CD4-positive, alpha-beta T cell treated with Interleukin-17A for 1 hour (primary cell): ENCODE measurements at places on chromosomes 11 and 22.

GRCh38 chr11:116104498-116105174, 600.4 kb upstream of the CADM1 start:
- no peak for DNase-seq

DNA sequence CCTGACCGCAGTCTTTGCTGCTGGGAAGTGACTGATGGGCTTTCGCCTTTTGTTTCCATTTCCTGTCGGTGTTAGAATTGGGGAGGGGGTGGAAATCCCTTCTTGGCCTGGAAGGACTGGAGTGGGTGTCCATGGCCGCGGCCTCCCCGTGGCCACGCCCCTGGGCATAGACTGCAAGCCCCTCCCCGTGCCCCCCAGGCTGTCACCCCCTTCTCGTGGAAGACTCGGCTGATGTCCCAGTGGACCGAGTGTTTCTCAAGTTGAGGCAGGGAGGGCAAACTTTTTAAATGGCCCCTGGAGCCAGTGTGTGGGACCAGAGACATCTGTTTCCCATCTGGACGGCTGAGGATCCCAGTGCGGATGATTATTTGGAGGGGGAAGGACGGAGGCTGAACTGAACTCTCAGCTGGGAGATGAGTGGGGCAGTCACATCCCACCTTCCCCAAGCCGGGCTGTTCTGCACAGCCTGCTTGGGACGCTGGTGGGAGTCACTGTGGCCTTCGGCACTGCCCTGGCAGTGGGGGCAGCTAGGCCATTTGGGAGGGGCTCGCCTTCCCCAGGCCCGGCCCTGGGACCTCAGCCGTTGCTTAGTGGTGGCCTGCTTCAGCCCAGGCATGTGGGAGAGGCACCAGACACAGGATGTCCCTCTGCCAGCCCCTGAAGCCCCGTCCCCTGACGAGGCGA, 1.6 kb downstream of the CD81 start:
- DNase-seq = no peak

- no peak for DNase-seq
These were observed 122.6 kb downstream of the APOL5 start for GRCh38 chr22:35840302-35840739.

- no peak for DNase-seq
These were observed 78.5 kb downstream of the TRAF6 start for GRCh38 chr11:36431429-36432092.

DNA sequence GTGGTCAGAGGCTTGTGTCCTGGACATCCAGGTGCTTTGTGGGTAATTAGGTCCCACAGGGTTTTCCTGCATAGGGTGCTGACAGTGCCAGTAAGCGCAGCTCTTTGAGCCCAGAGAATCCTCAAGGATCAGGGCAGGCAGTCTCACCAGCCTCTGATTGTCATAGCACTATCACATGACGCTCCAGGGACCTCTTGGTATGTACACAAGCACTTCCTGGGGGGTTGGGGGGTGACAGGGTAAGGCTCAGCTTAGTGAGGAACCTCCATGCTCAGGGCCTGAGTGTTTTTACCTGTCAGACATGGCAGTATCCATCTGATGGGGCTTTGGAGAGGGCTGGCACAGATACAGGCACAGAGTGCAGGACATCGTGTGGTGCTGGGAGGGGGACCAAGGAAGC, 27.9 kb upstream of the SUSD2 start:
- peak; percentile 55 for DNase-seq

DNA sequence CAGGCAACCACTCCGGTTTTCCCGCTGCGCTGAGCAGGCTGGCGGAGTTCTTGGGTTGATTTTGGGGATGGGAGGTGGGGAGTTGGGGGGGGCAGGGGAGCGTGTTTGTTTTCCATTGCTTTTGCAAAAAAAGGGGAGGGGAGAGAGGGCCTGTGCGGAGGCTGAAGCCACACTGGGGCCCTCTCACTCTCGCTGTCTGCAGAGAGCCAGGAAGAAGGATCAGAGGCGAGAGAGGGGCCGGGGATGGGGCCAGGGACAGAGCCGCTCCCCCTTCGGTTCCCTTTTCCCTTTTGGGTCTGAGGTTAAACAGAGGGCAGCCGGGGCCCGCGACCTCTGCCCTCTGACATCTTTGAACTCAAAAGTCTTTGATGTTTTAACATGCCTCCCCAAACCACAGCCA, 17.4 kb upstream of the H19 start:
- DNase-seq = no peak

DNA sequence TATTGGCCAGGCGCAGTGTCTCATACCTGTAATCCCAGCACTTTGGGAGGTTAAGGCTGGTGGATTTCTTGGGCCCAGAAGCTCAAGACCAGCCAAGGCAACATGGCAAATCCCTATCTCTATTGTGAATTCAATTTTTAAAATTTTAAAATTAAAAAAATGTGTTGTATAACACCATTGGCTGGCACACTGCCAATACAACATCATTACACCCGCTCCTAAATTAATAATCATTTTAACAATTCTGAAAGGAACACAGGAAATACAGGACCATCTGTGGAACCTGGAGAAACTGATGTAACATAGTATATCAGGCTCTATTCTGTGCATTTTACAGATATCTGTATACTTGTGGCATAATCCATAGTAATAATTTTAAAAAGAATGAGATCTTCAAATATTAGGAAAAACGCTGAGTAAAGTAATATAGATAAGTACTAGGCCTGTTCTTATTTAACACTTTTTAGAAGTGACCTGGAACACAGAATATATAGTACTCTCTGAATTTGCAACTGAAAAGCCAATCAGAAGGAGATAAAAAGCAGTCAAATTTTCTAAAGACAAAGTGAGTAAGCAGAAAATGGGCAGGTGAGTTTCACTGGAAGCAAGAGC, 124.3 kb downstream of the APOL5 start:
- DNase-seq = no peak

DNA sequence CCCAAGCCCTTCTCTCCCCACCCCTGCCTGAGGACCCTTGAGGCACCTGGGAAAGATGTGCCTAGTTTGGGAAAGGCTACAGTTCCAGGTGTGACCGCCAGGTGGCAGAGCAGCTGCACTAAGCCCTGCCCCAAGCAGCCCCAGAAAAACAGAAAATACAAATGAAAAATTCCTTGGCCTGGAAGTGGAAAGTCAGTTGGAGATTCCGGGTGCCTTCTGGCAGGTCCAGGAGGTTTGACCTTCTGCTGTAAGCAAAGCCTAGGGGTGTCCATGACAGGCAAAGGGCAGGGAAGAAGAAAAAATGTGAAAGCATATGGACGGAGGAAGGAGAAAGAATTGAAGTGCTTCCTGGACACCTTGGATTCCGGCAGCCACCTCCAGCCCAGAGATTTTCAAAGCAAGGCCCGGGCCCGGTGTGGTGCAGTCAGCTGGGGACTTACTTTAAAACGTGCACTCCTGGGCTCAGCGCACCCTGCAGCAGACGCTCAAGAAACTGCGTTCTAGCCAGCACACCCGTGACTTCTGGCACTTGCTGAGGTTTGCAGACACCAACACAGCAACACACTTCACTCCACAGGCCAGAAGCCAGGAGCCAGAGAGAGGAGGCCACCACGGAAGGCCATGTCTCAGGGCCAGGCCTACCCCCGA, 37.3 kb upstream of the SLC22A12 start:
- peak; percentile 55 for DNase-seq

DNA sequence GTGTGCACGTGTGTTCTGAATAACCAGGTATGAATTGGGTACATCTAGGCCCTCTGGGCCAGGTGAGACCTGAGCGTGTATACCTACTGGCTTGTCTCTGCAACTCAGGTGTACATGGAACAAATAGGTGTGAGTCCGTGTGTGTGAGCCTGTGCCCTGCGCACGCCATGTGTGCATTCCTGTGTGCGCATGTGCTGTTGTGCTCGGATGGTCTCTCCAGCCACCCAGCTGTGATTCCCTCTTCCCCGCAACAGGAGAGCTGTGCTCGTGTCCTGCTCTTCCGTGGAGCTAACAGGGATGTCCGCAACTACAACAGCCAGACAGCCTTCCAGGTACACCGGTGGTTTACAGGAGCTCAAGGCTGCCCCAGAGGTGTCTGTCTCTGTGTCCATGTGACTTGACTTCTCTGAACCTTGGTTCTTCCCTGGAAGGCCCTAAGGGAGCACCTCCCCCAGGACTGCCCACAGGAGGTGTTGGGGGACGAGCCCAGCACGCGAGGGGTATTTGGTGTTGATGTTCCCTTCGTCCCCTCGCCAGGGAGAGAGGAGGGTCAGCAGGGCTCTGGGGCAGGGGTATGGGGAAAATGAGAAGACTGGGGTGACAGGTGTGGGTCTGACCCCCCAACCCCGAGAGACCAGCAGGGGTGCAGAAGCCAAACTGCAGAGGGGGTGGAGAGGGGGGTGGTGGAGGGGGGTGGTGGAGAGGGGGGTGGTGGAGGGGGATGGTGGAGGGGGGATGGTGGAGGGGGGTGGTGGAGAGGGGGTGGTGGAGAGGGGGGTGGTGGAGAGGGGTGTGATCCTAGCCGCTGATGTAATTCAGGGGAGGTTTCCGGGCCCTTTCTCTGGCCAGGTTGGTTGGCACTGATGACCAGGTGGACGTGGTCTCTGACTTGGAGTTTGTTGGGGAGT, 10.7 kb downstream of the SHANK3 start:
- no peak for DNase-seq

GRCh38 chr11:44747316-44747715, 20.6 kb downstream of the TSPAN18 start:
- DNase-seq = no peak

DNA sequence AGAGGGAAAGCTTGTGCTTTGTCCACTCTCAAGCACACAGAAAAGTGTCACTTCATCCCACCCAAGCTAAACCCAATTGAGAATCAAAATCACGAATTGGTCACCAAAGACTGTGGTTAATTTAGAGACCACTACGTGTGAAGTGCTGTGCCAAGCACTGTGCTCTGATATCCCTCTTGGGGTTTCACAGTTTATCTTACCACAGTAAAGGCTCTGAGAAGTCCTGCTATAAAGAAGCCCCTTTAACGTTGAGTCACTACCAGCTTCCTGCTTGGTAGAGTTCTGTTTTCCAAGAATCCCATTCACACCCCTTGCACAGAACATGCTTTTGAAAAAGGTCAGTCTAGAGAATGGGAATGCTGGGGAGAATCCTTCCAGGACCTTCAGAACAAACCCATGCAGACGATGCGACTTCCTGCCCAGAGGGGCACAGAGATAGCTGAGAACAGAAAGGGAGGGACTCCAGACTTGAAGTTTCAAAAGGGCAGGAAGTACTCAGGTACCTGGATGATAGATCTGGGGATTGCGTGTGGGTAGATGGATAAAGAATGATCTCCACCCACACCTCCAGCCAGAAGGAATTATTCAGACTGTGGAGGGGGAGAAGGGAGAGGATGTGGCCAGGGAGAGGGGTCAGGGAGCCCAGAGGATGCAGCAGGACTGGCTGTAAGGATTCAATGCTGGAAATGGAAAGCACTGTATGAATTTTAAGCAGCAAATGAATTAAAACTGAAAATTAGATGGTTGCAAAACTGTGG, 18.1 kb upstream of the TSPAN18 start:
- DNase-seq = no peak

- DNase-seq = peak; percentile 66
These were observed at the start of gene CASP4 for GRCh38 chr11:104968355-104968855. TSS of gene CASP4 (minus strand) at chr11:104968574. CDS start at chr11:104968525, 49 bp downstream.
